ENCODE measurements at places on chromosomes 2 and 18.

DNA sequence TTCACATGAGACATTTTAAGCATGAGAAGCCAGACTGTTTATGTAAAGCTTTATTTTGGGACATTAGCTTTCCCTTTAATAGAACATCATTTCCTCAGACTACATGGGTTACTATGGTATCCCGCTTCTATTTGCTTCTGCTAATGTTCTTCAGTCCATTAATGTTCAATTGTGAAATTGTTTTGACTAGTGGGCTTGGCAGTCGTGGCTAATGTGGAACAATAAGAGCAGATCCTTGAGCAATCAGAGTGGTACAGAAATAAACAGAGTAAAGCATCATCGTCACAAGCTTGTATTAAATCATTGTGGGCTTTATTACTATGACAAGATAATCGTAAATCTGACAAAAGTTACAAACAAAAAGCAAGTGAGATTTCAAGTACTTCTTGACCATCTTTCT is 60.2 kb downstream of the PDE1A start:
- no peak for DNase-seq
- no peak overlapping the region for H3K4me3 ChIP-seq
- no peaks in the 10 kb centered on the region for H3K27me3 ChIP-seq
- H3K4me1 ChIP-seq, result no peaks in the 10 kb centered on the region

DNA sequence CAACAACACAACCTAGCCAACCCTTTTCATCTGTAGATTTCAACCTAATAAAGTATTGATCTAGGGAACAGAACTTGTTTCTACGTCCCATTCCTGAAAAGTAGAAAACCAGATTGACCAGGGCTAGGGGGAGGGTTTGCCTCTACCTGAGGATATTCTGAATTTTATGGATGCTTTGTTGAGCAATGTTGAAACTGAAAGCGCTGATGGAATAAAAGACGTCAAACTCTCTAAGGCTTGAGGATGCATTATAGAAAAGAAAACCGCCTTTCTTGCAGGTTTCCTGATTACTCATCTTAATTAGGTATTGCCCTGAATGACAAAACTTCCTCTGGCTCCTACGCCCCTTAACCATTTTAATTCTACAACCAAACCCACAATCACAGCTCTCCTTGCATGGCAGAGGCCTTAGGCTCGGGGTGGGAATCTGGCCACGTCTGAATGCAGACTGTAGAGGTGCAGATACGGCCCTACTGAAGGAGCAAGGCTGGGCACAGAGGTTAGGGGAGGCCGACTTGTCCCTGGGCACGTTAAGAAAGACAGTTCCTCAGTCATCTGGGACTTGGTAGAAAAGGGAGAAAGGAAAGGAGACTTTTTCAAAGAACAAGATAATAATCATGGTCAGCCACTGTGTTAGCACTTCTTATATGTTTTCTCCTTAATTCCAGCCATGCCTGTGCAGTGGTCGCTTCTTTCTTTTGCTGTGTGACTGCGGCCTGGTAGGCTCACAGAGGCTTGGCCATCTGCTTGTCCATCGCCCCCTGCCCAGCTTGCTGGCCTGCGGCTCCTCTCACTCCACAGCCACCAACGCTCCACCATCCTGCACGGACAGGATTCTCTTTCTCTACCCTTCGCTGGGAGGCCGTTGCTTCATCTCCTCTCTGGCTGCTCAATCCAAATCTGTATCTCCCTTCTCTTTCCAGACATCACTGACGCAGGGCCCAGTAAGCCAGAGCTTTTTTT is 209.5 kb downstream of the VAPA start:
- H3K4me3 ChIP-seq, result no peak overlapping the region
- no peak overlapping the region for H3K27ac ChIP-seq

GRCh38 chr2:134366359-134366758 is 112.5 kb downstream of the MGAT5 start:
- no peaks in the 10 kb centered on the region for H3K27me3 ChIP-seq
- no peak overlapping the region for H3K4me3 ChIP-seq
- H3K27ac ChIP-seq, result no peak overlapping the region
- H3K36me3 ChIP-seq, result peaks cover 40% of the 10 kb centered on the region
- no peak for DNase-seq

DNA sequence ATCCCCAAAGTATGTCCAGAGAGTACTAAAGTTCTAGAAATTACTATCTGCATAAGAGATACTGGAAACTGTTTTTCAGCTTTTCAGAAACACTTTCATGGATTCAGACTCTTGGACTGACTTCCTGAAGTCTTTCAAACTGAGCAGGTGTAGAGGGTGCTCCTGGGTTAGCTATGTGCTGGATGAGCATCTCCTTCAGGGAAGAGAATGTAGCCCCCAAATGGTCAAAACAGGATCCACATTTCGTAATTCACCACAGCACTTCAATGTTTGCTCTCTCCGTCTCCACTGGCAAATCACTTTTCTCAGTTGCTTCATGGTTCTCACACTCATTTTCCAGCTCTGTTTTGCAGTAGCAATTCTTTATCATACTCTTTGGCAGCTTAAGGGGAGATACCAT is 23.2 kb upstream of the SATB2 start:
- no peaks in the 10 kb centered on the region for H3K4me1 ChIP-seq
- H3K27ac ChIP-seq, result no peak overlapping the region
- no peaks in the 10 kb centered on the region for H3K36me3 ChIP-seq
- H3K4me3 ChIP-seq, result no peak overlapping the region
- no peak for DNase-seq

All from DND-41 (cell line).